ENCODE measurements at places on chromosomes 2 and 18.
A peak's percentile ranks its signal among the peaks of the same experiment; 100 is the strongest.

DNA sequence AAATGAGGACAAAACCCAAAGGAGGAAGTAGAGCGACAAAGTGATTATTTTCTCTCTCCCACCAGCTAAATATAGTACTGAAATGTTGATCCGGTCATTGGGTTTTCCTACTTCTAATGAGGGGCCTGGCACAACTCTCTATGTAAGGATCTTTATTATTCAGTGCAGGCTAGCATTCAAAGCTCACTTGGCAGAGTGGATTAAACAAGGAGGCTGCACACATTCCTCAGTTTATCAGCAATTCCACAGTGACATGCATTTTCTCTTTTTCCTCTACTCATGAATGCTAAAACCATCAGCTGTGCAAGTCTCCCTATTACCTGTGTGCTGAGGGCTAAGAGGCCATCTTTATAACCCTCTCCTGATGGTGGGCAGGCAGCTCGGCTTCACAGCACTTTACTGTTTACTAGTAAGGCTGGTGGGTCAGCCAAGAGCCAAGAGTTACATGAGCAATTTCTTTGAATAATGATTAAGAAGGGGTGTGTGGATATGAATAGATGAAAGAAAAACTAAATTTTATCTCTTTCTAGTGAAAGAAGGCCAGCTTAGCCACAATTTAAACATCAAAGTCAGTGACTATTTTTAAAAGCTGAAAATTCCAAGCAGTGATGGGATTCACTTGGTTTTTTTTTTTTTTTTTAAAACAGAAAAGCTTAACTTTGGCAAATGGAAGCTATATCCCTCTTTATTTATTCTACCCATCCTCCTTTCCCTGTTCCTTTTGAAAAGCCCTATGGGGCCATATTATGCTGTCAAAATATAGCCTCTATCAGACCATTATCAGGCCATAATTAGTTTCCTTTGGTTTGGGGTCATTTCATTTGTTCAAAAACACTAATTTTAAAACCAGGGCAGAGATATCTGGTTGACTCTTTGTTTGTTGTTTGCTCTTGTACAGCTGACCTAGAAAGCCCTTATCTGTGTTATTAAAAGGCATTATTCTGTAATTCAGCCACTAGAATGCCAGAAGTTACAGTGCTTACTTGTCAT is 111.0 kb downstream of the RBM43 start:
- DNase-seq: no peak

DNA sequence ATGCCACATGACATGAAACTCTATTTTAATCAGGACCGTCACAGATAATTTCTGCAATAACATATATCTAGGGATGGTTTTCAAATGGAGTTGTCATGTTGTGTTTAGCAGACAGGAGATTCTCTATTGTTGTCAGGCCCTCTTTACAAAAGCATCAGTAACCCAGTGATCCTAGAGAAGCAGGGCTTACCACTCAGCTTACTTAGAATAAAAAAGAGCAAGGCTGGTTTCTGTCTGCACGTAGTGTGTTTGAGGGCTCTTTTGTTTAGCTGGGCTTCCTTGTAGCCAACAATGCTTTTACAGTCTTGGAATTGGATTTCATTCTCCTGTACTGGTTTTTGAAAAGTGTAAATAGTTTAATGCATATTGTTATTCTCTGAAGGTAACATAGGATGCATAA is 210.5 kb upstream of the NRP2 start:
- no peak for DNase-seq

DNA sequence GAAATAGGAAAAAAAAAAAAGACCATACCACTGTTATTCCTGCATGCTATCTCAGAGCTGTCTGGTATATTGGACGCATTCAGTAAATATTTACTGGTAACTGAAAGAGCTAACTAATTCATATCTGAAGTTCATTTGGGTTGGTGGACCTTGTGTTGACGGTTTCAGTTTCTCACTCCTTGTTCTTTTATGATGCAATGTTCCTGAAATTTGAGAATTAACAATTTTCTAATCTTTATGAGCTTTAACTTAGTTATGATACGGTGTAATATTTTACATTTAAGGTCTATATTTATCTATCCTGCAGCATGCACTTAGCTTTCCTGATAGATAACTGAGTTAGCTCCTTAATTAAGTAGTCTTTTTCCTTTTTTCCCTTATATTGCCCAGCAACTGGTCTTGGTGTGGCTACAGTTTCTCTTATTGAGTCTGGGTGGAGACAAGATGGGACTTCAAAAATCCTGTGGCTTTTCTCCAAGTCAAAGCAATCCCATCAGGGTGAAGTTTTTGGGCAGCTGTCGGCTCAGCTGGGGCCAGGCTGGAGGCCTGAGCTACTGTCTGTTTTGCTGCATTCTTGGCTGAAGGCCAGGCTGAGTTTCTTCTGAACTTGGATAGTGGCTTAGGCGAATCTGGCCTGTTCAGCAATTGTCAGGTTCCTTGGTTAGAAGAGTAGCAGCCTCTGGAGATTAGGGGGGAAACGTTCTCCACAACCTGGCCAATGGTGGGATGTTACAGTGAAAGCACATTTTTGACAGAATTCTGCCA is 78.4 kb upstream of the MEX3C start:
- no peak for DNase-seq

GRCh38 chr2:120820953-120821279 is 85.2 kb downstream of the GLI2 start:
- DNase-seq: no peak

DNA sequence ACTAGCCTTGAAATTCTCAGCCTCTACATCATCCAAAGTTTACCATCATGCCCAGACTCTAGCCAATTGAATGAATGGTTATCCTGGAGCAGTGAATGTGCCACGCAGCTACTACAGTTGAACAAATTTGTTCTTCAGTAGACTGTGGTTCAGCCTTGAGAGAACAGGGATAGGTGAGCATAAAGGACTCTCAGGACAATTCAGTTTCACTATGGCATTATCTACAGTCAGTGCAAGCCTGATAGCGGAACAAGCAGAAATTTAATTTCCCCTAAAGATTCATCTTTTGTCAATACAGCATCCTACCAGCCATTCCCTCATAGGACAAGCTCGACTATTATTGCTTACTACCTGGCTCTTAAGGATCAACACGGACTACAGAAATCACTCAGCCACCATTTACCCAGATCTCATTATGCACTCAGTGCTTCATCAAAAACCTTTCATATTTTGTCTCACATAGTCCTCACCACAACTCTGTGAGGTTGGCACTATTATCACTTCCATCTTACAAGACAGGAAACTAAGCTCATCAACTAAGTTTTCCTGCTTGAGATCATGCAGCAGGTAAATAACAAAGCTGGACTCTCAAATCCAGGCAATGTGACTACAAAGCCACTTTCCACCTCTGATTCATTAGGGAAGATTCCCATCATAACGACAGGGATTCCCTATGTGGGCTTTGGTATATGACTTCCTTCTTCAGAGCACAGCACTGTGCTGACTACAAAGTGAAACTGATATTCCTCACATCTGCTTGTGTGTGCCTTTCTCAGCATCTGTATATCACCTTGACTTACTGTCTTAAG is 181.5 kb upstream of the ACVR2A start:
- no peak for DNase-seq

DNA sequence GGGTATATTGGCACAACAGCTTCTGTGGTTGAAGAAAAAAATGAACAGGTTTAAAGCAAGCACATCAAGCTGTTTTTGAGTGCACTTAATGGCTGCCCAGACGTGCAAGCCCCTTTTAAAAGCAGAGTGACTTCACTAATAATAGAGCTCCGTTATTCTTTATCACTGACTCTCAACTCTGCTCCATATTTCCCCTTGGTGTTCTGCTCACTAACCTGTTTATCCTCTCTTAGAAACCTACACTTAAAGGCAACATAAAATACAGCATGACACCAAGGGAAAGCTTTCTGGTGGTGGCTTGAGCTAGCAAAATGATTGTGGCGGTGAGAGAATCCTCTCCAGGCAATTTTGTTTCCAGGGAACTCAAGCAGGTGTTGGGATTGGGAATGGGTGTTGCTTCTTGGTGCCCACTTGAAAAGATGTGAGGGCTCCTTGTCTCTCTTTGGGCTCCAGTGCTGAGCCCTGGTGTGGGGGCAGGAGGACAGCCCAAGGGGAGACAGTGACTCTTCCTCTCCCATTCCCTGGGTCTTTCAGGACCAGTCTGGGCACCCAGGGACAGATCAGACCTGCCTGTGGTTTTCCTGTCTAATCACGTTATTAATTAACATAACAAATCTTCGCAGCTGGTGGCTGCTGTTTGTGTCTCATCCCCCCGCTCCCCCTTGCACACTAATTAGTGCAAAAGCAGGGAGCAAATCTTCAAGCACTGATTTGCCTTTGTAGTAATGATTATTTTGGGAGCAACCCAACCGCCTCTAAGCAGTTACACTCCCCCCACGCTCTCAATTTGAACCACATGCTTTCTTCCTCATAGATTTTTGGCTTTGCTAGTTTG is 289.4 kb upstream of the CXCR4 start:
- DNase-seq: no peak

- no peak for DNase-seq
These were observed 37.2 kb downstream of the AQP12A start for GRCh38 chr2:240728827-240729226.

- no peak for DNase-seq
These were observed 49.7 kb upstream of the CD28 start for GRCh38 chr2:203656522-203657287.

DNA sequence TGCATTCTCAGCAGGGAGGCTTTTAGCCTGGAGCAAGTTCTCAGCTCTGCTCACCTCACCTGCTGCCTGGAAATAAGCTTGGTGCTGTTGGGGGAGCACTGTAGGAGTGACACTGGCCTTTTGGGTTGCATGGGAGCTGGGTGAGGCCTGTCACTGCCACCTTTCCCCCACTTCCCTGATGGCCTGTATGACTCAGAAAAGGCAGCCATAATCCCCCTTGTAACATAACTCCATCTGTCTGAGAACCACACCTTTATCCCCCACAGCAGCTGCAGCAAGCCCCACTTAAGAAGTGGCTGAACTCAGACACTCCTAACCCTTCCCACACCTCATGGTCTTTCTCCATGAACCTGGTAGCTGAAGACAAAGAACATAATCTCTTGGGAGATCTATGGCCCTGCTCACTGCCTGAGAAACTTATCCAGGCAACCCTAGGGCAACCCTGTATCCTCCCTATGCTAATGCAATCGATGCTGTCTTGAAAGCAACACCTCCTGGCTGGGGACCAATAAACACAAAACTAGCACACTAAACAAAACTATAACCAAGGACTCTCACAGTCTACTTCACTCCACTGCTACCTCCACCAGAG is 258.9 kb upstream of the OSR1 start:
- no peak for DNase-seq

DNA sequence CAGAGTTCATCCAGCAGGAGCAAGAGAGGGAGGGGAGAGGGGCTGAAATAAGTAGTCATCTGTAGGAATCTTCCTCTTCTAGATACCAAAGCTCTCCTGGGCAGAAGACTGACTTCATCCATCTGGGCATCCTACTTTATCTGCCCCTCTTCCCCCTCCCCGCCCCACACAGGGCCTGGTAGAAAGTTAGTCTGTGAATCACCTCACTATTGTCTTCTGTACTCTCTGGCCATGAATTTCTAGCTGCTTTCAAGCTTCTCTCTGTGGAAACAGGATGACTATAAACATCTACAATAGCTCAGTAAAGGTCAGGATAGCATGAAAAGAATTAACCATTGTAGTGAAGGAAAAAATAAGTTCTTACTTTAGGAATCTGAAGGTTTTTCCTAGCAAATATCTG is 47.7 kb upstream of the RNU4ATAC start:
- DNase-seq: no peak

DNA sequence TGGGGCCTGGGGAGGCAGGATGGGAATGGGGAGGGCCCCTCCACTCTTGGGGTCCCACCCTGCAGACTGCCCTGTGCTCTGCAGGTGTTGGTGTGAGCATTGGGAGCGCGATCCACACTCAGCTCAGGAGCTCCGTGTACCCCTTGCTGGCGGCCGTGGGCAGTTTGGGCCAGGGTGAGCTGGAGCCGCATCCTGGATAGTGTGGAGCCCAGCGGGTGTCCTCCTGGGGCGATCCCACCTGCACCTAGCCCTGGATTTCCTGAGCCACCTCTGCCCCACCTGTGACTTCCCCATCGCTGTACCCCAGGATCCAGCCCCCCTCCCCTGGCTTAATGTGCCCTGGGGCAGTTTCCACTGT is 2.6 kb downstream of the PROM2 start:
- no peak for DNase-seq

DNA sequence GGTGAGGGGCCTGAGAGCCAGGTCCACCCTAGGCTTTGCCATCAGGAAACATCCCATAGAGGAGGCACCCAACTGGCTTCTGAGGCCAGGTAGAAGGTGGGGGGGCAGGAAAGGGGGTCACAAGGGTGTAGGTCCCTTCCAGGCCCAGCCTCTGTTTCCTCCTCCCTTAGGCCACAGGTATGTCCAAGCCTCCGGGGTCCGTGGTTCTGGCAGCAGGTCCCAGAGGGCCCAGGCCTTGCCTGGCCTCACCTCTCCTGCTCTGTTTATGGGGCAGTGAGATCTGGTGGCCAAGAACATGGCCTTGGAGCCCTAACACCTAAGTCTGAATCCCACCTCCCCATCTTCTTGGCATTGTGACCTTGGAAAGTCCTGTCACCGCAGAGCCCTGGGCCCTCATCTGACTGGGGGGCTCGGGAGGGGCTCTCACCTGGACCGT is 21.6 kb upstream of the GPR17 start:
- no peak for DNase-seq

GRCh38 chr18:57433482-57433881 is 1.7 kb upstream of the ONECUT2 start:
- no peak for DNase-seq

- DNase-seq: no peak
These were observed 26.0 kb upstream of the ATOH8 start for GRCh38 chr2:85727798-85728197.

- peak; percentile 23 for DNase-seq
These were observed 81.5 kb downstream of the NRP2 start for GRCh38 chr2:205763708-205764211.

GRCh38 chr2:236195726-236196125 is 27.5 kb upstream of the GBX2 start:
- DNase-seq: no peak

DNA sequence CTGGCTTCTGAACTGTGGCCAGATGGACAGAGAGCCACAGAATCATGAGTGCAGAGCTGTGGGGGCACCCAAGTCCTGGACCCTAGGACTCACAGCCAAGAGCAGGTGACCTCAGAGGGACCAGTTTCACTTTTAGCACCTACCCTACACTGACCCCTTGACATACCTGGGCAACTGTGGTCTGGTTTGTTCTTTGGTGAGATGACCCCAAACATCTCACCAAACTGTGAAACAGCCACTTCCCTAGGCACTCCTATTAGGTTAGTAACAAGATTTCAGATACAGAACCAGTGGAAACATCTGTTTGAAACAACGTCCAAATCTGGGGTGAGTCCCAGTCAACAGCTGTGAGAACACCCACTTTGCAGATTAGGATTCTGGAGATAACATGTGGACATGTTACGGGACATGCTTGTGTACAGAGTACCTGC is 1.9 kb upstream of the ZFP36L2 start:
- DNase-seq: no peak
